LoVo (cell line): ENCODE measurements at places on chromosomes 16 and 17.

DNA sequence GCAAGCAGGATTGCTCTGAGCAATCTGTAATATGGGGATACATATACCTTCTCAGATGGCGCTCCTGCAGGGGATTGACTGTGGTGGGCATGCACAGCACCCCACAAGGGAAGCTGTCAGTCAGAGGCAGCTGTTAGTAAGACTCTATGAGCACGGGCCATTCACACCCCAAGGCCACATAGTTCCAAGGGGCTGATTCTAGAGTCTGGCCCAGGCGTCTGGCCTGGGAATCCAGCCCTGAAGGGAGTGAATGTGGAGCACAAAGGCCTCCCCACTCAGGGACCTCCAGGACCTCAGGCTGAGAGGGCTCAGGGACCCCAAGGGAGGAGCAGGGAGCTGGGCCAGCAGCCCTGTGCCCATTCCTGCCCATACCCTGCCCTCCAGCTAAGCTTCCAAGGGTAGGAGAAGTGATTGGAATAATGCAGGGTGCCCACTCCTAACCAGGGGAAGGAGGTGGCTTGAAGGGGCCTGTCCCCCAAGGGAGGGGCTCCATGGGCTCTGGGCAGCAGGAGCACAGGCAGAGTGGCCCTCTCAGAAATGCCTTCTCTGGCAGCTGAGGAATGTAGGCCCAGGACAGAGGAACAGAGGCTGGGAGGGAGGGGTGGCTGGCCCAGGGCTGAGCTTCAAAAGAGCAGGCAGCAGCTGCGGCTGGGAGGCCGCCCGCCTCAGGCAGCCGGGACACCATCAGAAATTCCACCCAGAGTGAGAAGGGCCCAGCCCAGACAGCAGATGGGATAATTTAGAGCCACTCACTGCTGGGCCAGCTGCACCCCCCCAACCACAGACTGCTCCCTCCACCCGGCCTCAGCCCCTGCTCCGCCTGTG, 48.9 kb upstream of the MRPS23 start:
- DNase-seq: no peak

- DNase-seq: no peak
Observed at GRCh38 chr17:41813699-41814124, 908 bp downstream of the FKBP10 start.

DNA sequence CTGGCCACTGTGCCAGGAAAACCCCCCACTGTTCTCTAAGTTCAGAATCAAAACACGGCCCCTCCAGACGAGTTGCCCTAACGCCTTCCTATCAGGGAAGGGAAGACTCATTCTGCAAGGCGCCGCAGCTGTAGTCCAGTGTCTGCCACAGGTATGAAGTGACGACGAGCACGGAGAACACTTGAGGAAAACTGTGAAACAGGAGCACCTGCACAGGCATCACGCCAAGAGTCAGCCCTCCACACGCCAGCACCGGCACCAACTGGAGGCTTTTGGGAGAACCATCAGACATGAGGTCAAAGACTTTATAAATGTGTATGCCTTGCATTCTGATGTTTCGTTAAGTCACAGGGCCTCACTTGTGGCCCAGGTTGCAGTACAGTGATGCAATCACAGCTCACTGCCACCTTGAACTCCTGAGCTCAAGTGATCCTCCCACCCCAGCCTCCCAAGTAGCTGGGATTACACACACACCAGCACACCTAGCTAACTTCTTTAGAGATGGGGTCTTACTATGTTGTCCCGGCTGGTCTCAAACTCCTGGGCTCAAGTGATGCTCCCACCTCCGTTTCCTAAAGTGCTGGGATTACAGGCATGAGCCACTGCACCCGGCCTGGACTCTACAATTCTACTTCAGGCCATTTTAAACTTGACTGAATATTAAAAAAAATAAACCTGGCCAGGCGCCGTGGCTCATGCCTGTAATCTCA, 22.9 kb downstream of the KLHDC4 start:
- DNase-seq: no peak

DNA sequence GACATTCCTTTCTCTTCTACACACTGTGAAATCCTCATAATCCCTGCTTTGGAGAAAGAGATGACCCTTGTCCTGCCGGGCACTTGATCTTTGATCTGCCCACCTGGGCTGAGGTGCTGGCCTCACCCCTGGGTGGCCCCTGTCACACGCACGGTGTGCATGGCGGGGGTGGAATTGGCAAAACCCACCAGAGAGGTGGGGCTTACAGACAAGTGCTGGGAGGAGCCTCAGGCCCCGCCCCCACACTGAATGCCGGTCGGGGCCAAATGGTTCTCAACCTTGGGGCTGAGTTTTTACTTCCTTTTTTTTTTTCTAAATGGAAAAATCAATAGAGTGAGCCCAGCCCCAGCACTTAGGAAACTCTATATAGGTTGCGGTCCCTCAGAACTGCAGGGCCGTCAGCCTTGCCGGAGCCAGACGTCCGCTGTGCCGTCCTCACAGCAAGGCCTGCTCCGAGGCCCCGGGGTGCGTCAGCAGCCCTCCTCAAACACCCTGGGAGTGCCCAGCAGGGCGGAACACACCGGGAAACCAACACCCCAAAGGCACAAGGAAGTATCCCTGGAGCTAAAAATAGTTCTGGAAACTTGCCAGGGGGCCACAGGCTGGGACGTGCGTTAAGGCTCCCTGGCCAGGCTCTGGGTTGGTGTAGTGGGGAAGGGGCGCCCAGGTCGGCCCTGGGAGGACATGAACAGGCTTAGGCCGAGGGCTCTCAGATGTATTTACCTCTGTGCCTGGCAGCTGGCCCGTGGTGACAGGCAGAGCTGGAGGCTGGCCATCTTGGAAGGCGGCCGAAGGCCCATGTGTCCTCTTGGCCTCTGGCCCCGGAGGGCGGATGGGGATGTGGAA, 11.0 kb downstream of the GPRC5C start:
- peak; percentile 85 for DNase-seq

DNA sequence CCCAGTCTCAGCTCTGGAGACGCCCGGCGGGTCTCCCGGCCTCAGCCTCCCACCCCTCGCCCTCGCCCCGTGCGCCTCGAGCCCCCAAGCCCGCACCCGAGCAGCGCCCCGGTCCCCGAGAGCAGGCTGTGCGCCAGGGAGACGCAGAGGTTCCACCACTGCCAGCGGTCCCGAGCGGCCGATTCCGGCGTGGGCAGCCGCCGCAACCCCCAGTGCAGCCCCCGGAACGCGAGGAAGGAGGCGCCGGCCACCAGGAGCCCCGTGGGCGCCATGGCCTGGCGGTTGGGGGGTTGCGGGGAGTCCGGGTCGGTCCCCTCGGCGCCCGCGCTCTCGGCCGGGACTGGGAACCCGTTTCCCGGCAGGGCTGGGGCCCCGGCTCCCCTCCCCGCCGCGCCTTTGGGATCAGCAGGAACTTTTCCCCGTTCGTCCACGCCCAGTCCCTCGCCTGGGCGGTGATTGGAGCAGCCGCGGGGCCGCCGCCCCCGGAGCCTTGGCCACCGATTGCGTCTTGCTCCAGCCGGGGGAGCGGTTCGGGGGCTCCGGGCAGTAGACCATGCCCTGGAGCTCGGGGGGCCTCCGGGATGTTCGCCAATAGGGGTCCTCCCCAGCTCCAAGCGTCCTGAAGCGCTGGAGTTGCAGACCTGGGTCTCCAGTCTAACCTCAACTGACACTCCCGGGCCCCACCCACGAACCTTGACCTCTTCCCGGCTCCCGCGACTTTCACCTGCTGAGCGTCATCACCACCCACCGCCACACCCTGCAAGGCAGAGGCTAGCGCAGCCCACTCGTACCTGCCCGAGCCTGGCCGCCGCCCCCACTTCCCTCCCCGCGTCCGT, at the start of gene TLCD2:
Gene TLCD2 (minus strand): TSS at position 407 of the 836 bp plus-strand sequence. CDS start 135 bp downstream, at position 272.
- DNase-seq: peak; percentile 84

DNA sequence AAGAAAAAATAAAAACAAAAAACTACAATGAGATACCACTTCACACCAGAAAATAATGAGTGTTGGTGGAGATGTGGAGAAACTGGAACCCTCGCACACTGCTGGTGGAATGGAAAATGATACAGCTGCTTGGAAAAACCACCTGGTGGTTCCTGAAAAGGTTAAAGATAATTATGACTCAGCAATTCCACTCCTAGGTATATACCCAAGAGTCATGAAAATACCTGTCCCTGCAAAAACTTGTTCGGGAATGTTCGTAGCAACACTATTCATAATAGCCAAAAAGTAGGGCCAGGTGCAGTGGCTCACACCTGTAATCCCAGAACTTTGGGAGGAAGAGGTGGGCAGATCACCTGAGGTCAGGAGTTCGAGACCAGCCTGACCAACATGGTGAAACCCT, 8.1 kb upstream of the ITGAE start:
- DNase-seq: no peak

- DNase-seq: no peak
Observed at GRCh38 chr17:58210922-58211321, 8.1 kb downstream of the MKS1 start.

DNA sequence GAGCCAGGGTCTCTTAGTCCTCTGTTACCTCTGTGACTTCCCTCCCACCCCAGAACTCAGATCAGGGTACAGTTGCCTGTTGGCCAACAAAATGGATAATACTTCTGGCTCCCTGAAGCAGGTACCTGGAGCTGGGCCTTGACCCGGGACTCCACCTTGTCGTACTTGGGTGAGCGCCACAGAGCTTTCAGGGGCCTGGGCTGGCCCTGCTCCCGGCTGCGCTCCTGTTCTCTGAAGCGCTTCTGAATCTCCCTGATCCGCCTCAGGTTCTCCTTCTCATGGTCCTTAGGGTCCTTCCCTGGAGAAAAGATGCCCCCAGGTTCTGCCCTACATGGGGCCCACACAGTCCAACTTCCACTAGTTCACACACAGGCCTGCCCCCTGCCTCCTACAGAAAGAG, 1.7 kb downstream of the ENKD1 start:
- DNase-seq: no peak

DNA sequence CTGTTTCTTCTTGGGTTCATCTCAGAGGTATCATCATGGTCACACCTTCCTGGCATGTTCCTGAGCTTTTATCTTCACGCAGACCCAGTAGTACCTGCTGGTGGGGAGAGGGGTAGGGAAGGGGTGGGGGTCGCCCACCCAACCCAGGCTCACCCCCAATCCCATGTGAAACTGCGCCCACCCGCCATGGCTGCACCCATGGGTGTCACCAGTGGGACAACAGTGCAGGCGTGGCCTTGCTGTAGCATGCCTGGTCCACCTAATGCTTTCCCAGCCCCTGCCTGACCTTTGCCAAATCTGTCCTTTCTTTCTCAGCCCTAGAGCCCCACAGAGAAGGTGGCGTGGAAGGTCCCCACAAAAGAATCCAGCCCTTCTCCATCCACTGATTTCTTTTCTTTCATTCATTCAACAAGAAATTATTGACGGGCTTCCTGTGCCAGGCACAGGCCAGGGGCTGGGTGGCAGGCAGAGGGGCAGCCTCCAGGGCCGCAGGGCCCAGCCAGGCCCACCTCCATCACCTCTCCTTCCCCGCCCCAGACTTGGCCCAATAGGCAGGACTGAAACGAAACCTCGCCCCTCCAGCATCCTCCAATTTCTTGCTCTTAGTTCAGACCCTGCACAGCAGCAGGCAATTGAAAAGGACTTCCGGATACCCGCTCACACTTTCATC, 79.1 kb upstream of the TNRC6C start:
- no peak for DNase-seq

DNA sequence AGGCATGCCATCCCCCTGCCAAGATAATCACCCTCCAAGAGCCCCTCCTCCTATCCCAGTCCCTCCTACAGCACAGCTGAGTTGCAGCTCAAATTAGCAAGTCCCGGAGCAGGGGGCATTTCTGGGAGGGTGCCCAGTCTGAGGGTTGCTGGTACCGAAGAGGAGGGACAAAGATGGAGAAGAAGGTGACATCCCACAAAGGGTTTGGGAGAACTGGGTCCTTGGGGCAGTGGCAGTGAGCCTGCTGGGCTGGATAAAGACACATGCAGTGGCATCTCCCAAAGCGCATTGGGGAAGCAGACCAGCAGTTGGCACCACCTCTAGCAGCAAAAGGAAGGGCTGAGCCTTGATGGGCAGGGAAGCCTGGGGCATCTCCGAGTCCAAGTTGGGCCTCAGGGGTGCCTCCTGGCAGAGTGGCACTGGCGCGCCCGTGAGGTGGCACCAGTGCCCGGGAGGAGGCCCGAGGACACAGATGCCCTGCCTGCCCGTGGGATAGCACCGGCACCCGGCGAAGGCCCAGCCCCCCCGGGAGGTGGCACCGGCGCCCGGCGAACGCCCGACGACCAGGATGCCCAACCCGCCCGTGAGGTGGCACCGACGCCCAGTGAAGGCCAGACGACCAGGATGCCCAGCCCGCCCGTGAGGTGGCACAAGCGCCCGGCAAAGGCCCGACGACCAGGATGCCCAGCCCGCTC, 622 bp downstream of the TOM1L2 start:
- DNase-seq: peak; percentile 6

DNA sequence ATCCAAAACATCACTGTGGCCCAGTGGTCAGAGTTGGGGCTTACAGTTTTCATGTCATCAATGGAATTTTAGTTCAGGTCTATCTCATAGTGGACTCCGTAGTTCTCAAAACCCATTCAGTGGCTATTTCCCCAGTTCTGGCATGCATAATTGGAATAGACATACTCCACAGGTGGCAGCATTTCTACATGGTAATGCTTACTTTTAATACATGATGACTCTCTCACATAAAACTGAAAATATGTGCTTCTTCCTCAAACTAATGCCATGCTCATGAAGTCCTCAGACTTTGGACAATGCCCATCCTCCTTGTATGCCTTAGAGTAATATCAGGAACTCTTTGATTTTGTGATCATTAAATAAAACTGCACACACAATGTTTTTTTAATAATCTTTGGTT, 857.4 kb upstream of the GOT2 start:
- DNase-seq: no peak

DNA sequence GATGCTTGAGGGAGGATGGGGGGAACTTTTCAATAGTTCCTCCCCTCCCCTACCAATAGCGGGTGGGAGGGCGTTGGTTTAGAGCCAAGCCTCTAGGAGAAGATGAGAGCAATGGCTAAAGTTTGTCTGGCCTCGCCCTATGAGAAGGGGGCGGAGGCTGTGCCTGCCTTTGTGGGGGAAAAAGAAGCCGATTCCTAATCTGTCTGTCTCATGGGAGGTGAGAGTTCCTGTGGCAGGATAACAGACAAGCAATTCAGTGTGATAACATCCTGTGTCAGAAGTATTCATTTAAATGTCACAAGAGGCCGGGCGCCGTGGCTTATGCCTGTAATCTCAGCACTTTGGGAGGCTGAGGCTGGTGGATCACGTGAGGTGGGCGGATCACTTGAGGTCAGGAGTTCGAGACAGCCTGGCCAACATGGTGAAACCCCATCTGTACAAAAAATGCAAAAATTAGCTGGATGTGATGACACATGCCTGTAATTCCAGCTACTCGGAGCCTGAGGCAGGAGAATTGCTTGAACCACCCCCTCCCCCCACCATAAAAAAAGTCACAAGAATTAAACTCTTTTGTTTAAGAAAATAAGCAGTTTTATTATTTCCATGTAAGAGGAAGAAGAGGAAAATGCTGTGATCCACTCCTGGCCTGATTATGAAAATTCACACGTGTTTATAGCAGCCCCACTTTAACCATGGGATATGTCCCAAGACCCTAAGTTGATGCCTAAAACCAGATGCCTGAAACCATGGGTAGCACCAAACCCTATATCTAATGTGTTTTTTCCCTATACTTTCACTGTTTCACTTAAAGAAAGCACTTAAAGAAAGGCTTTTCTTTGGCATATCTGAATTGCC, 1.7 kb downstream of the SLFN5 start:
- peak; percentile 66 for DNase-seq
